ENCODE measurements at places on chromosomes 3 and 15.
A peak's percentile ranks its signal among the peaks of the same experiment; 100 is the strongest.

- DNase-seq: peak; percentile 64
These were observed 26.4 kb upstream of the ATP8B4 start for GRCh38 chr15:50145451-50145872.

GRCh38 chr3:138705675-138706074 lies 97.1 kb downstream of the FAIM start:
- DNase-seq: no peak

- DNase-seq: no peak
These were observed 160.7 kb downstream of the PDE8A start for GRCh38 chr15:85142312-85142711.

- DNase-seq: no peak
These were observed at the start of gene UROC1 for GRCh38 chr3:126517291-126517951. Gene UROC1 (minus strand): TSS chr3:126517773. CDS start chr3:126517719, 54 bp downstream.

- DNase-seq: peak; percentile 14
These were observed 32.6 kb downstream of the HACD2 start for GRCh38 chr3:123552095-123552714.

GRCh38 chr3:13718436-13718835 lies 161.4 kb downstream of the WNT7A start:
- no peak for DNase-seq

GRCh38 chr3:129278966-129279906 lies 566 bp downstream of the HMCES start:
- peak; percentile 72 for DNase-seq

DNA sequence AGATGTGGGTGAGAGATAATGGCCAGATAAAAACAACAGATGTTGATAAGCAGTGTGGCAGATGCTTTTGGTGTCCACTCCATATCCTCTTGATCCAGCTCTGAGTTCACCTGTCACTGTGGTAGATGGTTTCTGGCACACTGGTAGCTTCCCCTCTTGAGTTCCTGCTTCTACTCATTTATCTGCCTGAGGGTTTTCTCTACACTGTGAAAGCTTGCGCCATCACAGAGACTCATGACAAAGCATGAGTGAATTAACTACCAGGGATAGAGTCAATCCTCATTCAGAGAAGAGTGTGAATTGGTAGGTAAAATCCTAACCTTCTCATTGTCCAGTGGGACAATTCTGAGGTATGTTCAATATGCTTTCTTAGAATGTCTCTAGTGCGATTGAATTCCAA lies 50.0 kb upstream of the ARHGEF26 start:
- DNase-seq: no peak

GRCh38 chr3:23389089-23389488 lies 186.0 kb downstream of the UBE2E2 start:
- DNase-seq: no peak

Data from CD4-positive, alpha-beta T cell treated with Interleukin-17A for 1 hour (primary cell).